NCI-H748 treated with DMSO at 0.1 percent for 48 hours (cell line): ENCODE measurements at places on chromosomes 3 and 15.

DNA sequence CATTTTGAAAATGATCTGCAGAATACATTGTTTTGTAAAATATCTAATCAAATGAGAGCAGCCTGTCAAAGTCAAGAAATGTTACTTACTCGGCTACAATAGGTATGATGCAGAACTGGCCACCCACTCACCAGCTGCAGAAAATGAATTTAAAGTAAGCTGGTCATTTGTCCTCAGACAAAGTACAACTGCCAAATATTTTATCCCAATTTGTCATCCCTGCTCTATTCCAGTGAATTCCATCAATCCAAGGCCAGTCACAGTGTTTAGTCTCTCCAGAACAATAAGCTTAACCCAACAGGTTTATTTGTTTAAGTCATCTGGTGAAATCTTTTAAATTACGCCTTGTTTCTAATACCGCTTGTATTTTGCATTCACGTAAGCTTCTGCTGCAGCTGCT, 46.6 kb upstream of the TCF12 start:
- DNase-seq, result no peak

DNA sequence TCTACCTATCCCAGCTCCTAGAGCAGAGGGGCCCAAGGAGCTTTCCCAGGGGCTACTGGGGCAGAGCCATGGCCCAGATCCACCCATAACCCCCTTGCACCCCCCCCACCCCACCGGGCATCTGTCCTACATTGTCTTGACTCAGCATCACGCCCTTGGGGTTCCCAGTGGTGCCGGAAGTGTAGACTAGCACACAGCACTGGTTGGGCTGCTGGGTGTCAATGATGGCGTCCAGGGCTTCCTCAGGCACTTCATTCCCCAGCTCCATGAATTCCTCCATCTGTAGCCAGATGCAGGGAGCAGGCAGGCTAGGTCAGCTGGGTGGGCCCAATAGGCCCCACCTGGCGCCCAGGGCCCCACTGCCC, 33.2 kb downstream of the IDH3A start:
- DNase-seq, result no peak

DNA sequence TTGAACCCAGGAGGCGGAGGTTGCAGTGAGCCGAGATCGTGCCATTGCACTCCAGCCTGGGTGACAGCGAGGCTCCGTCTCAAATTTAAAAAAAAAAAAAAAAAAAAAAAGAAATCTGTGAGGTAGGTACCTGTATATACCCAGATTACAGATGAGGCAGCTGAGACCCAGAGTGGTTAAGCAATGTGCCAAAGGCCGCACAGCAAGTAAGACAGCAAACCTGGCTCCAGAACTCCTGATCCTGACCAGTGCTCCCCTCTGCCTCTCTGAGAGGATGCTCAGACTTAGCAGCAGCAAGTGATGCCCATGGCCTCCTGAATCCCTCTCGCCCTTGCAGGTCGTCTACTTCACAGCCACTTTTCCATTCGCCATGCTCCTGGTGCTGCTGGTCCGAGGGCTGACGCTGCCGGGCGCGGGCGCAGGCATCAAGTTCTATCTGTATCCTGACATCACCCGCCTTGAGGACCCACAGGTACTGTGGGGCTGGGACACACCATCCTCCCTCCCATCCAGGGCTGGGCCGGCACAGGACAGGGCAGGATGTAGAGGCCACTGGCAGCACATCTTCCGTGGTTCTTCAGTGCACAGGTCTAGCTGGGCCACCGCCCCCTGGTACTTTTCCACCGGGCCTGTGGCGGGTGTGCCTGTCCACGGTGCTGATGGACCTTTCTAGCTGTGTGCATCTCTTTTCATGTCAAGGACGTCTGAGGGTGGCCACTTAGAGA, 63.9 kb downstream of the SLC6A6 start:
- DNase-seq, result no peak

- no peak for DNase-seq
Observed at GRCh38 chr3:187919048-187919447, 173.8 kb upstream of the BCL6 start.

DNA sequence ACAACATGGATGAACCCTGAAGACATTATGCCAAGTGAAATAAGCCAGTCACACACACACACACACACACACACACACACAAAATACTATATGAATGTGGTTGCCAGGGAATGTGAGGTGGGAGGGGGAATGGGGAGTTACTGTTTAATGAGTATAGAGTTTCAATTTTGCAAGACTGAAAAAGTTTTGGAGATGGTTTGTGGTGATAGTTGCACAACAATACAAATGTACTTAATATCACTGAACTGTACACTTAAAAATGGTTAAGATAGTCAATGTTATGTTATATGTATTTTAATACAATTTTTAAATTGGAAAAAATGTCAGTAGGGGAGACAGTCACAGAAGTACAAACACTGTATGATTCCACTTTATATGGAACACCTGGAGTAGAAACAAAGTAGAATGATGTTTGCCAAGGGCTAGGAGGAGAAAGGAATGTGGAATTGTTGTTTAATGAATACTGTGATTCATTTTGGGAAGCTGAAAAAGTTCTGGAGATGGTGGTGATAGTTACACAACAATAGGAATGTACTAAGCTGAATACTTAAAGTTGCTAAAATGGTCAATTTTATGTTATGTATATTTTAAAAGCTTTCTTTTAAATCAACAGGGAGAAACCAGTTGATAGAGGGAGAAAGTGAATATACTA, 76.6 kb downstream of the RPL39L start:
- DNase-seq, result no peak

GRCh38 chr15:88636654-88637053, 2.2 kb upstream of the ISG20 start:
- DNase-seq, result no peak

DNA sequence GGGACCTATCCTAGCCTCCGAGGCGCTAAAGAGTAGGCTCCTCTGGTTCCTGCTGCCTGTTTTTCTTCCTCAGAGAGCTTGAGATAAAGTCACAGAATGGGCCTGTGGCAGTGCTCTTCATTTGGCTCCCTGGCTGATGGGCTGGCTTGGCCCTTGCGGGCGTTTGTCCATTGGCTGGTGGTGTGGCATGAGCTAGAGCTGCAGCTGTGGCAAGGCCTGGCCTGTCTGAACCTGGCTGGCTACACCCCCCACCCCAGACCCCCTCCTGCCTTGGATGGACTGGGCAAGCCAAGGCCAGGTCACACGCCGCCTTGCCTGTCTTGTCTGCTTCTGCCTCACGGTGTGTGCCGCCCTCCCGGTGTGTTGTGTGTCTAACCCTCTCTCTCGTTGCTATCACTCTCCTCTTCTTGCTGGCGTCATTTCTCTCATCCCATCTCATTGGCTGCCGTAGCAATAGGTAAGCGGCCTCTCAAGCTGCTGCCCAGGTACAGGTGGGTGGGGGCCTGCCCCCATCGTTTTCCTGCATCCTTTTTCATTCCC, 3.2 kb downstream of the AP2M1 start:
- DNase-seq, result no peak

DNA sequence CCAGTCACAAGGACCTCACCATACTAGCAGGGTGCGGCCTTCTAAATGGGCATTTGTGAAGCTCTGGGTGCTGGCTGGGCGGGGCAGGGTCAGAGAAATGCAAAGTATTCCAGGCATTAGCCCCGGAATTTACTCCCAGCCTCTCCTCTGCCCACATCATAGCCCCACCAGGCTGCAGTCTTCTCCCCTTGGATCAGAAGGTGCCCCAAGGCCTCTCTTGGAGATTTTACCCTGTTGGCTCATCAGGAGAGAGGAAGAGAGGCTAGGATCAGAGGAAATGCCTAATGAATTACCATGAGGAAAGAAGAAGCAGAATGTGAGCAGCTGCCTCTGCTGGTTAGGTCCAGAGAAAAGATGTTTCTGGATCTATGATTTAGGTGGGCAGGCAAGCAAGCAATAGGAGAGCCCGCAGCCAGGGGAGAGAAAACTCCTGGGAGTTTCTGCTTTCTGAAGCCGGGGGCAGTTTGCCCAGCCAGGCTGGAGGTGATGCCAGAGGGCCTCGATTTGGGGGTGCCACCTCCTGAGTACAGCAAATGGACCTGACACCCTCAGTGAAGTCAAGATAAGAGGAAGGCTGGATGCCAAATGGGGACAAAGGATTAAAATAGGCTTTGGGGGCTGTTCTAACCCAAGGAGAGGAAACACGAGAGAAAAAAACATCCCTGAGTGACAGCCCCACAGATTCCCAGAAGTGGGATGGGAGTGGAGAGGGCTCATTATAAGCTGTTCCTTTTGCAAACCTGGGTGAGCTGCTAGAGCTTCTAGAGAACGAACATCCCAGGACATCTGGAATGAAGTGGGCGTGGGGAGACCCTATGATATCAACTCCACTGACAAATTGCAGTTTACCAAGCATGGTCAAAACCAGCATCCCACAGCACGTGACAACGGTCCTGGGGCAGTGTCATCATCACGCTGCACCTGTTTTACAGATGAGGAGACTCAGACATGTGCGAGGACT, 65.4 kb downstream of the BDH1 start:
- DNase-seq, result no peak

DNA sequence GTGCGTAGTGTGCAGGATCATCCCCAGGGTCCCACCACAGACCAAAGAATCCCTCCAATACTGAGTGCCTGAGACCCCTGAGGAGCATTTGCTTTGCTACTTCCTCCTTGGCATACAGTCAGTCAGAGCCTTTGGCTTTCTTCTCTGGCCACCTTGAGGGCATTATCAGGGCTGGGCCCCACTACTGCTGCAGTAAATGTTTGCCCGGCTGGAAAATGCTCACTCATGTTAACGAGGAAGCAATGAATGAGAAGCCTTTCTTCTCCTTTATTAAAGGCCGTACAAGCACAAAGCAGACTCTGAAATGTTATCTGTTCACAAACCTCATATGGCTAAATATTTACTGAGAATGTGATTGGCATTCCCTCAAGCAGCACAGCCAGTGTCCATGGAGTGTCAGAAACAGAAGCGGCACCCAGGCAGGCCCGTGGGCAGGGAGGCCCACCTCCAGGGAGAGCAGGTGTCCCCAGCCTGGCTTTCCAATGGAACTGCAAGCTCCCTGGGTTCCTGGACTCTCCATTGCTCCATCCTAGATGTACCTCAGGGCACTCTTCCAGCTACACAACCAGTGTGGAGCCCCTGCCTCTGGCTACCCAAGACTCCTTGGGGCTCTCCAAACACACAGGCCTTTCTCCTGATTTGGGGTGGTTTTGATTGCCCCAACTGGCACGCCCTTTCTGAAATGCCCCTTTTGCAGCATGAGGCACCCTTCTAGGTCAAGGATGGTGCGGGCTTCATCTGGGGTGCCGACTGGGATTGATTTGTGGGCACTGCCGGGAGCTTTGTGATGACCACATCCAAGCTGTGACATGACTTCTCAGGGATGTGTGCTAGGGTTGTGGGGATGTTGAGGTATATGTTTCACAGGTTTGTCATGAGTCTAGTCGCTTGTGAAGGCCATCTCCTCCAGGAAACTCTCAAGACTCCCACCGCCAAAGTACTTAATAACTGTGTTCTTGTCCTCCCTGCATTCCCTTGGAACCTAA, 195.6 kb downstream of the FAM43A start:
- no peak for DNase-seq

DNA sequence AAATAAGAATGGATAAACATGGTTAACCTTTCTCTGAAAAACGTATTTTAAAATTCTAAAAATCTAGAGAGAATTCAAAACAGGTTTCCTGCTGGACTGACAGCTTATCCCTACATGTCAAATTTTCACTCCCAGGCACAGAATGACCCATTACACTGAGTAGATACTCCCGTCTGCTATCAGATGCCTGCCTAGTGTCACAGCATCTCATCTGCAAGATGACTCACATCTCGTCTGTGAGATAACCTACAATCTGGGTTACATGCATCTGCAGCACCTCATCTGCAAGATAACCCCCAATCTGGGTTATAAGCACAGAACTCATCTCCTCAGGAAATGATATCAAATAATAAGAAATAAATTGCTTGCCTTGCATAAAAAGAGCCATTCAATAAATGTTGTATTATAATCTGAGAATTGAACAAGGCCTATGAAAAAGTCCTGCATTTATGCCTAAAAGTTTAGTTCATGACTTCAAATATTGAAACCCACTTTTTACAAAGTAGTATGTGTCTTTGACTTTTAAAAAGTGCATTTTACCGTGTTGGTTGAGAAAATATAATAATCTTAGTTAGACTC, 188.3 kb upstream of the THBS1 start:
- no peak for DNase-seq

GRCh38 chr3:104297617-104298016, 1069.1 kb upstream of the ALCAM start:
- DNase-seq, result no peak

DNA sequence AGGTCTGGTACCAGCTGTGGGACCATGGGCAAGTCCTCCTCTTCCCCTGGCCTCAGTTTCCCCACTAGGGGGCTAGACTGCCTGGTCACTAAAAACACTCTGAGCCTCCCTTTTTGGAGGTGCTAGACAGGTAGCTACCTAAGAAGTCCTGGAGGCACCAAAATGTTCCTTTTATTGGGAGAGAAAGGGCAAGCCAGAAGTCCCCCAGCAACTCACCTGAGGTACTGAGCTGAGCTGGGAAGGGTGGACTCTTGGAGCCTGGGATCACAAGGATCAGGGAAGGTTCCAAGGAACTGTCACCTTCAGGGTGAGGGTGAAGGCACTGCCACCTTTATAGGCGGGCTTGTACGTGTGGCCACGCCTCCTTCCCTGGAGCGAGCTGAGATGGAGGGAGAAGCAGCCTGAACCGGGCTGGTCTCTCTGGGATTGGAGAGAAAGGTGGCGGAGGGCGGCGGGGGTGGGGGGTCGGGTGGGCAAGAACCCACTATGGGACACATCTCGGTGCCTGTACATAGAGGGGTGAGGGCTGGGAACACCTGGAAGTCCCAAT, at the start of gene CYP1A1:
Gene CYP1A1 (minus strand): TSS at position 304 of the 550 bp plus-strand sequence. CDS start 2,431 bp downstream, outside the sequence.
- DNase-seq, result no peak

- no peak for DNase-seq
Observed at GRCh38 chr3:126370055-126370454, 12.8 kb upstream of the KLF15 start.

DNA sequence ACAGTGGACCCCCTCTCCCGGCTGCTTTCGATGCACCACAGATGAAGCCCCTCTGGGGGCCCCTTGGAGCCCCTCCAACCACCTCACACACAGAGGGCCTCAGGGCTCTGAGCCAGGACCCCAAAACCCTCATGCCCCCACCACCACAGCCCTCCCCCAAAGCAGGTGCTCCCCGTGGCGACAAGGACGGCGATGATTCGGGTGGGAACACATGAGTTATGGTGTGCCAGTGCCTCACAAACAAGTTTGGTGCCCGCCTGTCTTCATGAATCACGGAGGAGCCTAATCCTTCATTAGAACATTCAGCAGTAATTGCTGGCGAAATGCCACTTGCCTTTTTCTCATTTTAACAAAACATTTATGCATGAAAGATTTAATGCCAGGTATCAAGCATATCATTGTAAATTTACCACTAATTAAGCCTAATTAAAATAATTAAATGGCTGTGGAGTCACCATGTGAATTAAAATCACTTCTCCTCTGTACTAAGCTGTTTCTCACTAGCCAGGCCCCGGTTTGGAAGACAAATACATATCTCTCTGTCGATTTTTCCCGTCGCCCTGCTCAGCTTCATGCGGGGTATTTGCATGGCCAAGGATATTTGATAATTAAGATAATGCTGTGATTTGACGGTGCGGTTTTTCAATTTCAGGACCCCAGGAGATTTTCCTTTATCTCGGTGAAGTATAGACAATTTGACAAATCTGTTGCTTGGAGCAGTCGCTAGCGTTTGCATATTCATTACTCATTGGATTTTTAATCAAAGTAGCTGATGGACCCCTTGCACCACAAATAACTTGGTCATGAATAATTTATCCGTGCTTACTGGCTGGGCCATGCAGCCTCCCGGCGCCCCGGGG, 157.0 kb downstream of the TLE3 start:
- DNase-seq, result no peak

GRCh38 chr15:74782259-74783071, 585 bp downstream of the CSK start:
- no peak for DNase-seq

GRCh38 chr15:35547775-35548364, 1.9 kb upstream of the DPH6 start:
- DNase-seq, result no peak
